Pons (tissue), 1 donor: ENCODE measurements at places on chromosomes 5 and 9.

DNA sequence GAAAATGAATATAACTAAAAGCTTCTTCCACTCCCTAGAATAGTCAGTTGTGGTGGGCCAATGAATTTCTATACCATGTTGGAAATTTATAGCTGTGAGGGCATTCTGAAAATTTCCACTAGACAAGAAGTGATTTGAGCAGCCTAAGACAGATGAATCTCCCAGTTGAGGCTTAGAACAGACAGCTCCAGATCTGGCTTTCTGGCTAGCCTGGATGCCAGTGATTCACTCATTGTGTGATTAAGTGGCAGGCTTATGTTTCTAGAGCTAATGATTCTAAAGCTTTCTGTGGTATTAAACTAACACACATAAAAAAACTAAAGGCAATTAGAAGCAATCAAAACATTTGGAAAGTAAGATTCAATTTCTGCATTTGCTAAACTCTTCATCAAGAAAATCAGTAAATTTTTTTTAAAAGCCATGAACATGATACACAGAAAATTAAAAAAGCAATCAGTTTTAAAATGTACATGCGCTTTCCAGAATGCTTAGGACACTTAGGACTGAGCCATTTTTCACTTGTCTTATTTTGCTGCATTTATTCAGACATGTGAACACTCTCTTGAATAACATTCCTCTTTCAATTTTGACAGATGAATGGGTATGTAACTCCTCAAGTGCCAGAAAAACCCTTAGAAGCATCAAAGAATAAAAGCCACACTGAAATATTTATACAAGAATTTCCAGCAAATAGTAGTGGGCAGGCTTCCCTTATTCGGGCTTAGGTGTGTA, 100.5 kb upstream of the GNAQ start:
- peak; percentile 76 for DNase-seq

DNA sequence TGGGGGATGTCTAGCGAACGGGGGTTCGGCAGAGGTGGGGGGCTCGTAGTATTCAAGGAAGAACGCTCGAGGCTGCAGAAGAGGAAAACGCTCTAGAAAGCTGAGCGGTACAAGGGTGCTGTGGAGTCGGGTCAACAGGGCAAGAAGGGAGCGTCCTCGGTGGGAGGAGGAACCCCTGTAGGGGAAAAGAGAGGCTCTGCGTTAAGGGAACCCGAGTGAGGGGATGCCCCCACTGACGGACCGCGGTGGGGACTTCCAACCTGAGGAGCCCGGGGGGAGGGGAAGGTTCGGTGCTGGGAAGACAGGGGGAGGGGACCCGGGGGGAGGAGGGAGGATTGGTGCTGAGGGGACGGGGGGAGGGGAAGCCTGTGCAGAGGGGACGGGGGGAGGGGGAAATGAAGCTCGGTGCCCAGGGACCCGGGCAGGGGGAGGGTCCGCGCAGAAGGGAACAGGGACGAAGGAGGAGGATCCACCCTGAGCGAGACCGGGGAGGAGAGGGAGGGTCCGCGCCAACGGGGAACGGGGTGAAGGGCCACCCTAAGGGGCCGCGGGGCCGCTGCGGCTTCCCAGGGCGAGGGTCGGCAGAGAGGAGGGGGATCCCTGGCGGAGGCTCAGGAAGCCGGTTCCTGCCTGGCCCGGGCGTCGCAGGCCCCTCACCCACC, 621 bp downstream of the NR6A1 start:
- DNase-seq = no peak

DNA sequence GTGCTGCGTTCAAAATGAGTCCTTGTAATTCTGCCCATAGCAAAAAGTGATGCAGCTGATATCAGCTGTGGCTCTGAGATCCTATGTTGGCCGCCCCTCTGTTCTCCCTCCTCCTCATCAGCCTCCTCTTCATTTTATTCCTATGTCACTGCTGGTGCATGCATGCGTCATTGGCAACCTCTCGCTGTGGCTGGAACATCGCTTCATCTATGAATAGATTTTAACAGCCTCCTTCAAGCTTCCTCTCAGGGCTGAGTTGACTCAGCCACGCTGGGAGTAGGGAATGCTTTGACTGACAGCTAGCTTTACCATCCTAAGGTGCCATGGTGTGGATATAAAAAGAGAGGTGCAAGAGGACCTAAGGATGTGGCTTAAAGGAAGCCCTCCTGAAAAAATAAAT, 303.5 kb downstream of the PLK2 start:
- no peak for DNase-seq

DNA sequence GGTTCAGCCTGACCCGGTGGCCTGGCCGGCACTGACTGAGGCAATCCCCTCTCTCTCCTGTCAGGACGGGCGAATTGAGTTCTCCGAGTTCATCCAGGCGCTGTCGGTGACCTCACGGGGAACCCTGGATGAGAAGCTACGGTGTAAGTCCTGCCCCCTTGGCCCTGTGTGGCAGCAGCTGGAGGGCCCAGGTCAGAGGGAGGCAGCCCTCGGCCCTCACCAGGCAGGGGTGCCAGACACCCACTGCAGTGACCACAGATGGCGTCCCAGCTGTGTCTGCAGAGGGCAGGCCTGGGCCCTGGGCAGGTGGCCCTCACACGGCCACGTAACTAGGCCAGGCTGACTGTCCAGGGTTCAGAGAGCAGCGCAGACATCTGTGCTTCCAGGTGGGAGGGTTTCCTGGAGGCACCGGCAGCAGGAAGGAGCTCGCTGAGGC, 45.9 kb upstream of the HMCN2 start:
- DNase-seq = no peak

DNA sequence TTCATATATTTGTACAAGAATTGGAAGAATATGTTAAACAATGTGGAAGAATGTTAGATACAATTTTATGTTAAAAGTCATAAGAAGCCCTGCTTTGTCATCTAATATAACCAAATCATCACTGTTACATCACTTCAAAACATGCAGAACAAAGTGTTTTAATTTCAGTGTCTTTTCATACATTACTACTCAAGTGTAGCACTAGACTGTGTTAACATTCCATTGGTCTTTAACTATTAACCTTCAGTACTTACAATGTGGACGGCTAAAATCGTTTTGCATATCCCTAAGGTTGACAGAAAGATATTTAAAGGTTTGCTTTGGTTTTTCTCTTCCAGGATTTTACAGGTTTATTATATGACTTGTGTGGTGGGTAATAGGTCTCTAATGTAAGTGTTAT, 50.9 kb downstream of the VCAN start:
- no peak for DNase-seq

- no peak for DNase-seq
Observed at GRCh38 chr5:56413546-56413945, 180.4 kb upstream of the ANKRD55 start.

DNA sequence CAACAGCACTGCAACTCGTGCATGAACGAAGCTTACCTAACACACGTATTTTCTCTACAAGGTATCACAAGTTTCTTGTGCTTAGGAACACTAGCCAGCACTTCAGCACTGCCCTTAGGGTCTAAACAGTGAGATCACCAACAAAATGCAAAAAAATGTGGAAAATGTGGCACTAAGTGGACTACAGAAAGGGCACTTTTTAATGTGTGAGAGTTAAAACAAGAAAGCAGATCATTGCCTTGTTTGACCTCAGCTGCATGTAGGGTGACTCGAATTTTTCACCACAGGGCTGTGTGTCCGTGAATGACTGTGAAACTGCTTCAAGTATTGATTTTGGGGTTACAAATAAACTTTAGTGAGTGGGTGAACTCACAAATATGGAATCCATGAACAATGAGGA, 90.5 kb downstream of the MARCHF3 start:
- no peak for DNase-seq

- no peak for DNase-seq
Observed at GRCh38 chr9:125412166-125412565, 150.5 kb downstream of the GAPVD1 start.

- no peak for DNase-seq
Observed at GRCh38 chr5:89878140-89879132, 531.1 kb downstream of the CETN3 start.

GRCh38 chr5:151664694-151665585, 21.8 kb downstream of the SPARC start:
- no peak for DNase-seq

GRCh38 chr9:112443200-112443599, 43.4 kb upstream of the KIAA1958 start:
- peak; percentile 39 for DNase-seq

GRCh38 chr9:93128011-93128714, 5.9 kb downstream of the NINJ1 start:
- no peak for DNase-seq

- DNase-seq = no peak
Observed at GRCh38 chr5:43312076-43312661, 1.0 kb downstream of the HMGCS1 start.

GRCh38 chr9:106588626-106589025, 274.3 kb upstream of the ZNF462 start:
- no peak for DNase-seq

GRCh38 chr9:94936419-94936818, 209.9 kb downstream of the AOPEP start:
- no peak for DNase-seq

- no peak for DNase-seq
Observed at GRCh38 chr5:91311168-91311696, 71.9 kb downstream of the ARRDC3 start.

GRCh38 chr5:111507276-111507675, 5.1 kb downstream of the STARD4 start:
- DNase-seq = no peak

- peak; percentile 61 for DNase-seq
Observed at GRCh38 chr9:33517373-33517772, 6.7 kb upstream of the ANKRD18B start.

DNA sequence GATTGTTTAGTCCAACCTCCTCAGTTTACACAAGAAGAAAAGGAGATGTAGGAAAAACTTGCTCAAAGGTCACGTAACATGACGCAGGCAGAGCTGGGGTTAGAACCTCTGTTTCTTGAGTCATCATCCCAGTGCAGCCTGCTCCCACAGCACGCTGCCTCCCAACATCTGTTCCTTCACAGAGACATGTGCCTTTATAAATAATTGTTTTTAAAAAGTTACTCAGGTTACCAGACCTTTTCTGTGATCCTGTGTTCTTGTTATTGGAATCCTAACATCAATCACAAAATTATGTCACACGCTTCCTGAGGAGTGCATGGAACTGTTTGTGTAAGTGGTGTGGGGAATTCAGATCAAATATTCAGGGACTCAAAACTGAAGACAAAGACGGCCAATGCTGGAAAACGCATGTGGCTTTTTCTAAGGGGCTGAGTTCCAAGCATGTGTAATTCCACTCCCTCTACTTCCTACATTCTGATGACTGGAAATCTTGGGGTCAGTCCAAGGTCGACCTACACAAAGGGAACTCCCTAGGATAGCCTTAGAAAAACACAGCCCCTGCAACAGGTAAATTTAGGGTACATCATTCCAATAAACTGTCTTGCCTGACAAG, 184.3 kb downstream of the TSSK1B start:
- peak; percentile 22 for DNase-seq

- peak; percentile 28 for DNase-seq
Observed at GRCh38 chr5:130141659-130142320, 237.5 kb downstream of the CHSY3 start.

- peak; percentile 85 for DNase-seq
Observed at GRCh38 chr5:109656829-109657228, 32.9 kb upstream of the MAN2A1 start.

- DNase-seq = no peak
Observed at GRCh38 chr5:173172166-173172565, 27.8 kb downstream of the BNIP1 start.

DNA sequence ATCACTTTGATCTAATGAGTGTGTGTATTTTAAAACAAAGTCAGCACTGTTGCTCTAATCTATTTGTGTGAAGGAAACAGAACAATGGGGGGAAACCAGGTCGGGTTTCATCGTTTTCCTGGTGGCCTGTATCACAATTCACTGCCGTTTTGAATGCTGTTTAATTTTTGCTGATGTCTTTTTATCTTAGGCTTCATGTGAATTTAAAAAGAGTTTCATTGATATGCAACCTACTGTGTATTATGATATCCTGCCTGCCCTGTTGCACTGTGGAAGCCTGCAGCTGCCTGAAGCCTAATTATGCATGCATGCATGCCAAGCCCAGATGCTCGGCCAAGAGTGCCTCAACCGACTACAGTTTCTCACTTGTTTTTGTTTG, 307.5 kb downstream of the ZNF608 start:
- DNase-seq = peak; percentile 90

DNA sequence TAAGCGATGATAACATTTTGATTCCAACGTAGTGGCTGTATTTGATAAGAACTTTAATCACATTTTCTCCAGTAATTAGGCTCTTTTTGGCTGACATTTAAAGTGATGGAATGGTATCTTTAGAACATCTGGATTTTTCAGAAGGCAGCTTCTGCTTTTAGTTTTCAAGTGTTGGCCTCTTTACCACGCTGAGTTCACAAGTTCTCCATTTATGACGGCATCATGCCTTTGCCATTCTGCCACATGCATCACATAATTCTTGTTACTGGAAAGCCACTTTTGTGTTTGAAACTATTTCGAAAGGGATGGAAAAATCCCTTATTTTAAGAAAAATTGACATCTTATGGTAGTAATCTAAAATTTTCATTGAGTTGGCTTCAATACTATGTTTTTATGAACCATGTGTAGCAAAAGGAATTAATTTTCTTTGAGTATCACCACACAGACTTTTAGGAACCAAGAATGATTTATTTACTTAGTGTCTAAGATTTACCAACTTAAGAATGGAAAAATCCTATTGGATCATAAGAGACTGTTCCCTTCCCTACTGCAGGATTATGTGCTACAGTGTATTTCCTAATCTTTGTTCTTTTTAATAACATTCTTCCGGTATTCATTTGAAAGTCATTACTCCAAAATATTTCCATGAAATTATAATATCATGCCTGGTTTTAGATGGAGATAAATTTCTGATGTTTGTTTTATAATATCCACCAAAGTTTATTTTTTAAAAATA, 344.2 kb downstream of the ADGRV1 start:
- DNase-seq = no peak

DNA sequence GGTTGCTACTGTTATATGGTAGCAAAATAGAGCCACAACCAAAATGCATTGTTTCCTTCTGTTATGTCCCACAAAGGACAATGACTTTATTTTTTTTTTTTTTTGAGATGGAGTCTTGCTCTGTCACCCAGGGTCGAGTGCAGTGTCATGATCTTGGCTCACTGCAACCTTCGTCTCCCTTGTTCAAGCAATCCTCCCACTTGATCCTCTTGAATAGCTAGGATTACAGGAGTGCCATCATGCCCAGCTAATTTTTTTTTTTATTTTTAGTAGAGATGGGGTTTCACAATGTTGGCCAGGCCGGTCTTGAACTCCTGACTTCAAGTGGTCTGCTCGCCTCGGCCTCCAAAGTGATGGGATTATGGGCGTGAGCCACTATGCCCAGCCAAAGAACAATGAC, 527.7 kb upstream of the SGCD start:
- no peak for DNase-seq
